ENCODE measurements at places on chromosomes 6 and 20. TPM values are rescaled to one million over a fixed set of nuclear protein-coding genes. Genes with fewer than 3 reads are reported as not detected.

The BPIFA1 gene
- not detected for total RNA-seq

The CAP2 gene
- 4.8 TPM for total RNA-seq

The CST4 gene
- not detected for total RNA-seq

The RCAN2 gene
- total RNA-seq, result 7.4 TPM

The AVP gene
- total RNA-seq, result not detected

The MEI4 gene
- not detected for total RNA-seq

The IL17F gene
- total RNA-seq, result not detected

The DLL1 gene
- 15.0 TPM for total RNA-seq

The KHDC1 gene
- total RNA-seq, result 1.1 TPM

The ATP6V1G2 gene
- total RNA-seq, result 0.95 TPM

The RSPH4A gene
- not detected for total RNA-seq

The MARCKS gene
- 101 TPM for total RNA-seq

The OLIG3 gene
- not detected for total RNA-seq

The CSTF1 gene
- 9.0 TPM for total RNA-seq

The GGTLC1 gene
- total RNA-seq, result not detected

The KCNS1 gene
- 0.64 TPM for total RNA-seq

The UST gene
- total RNA-seq, result 7.8 TPM

The SLC52A3 gene
- 35.9 TPM for total RNA-seq

The LST1 gene
- total RNA-seq, result 1.9 TPM

The ZNF165 gene
- 3.4 TPM for total RNA-seq

The ADGB gene
- total RNA-seq, result 28.7 TPM

The BTN2A1 gene
- 18.8 TPM for total RNA-seq

The TRIM26 gene
- 19.5 TPM for total RNA-seq

The FOXA2 gene
- 11.7 TPM for total RNA-seq

The PPIL6 gene
- 1.9 TPM for total RNA-seq

The DDO gene
- 21.9 TPM for total RNA-seq

The SLC16A10 gene
- 1.5 TPM for total RNA-seq

The UBR2 gene
- 52.7 TPM for total RNA-seq

The CPXM1 gene
- 0.95 TPM for total RNA-seq

The IP6K3 gene
- total RNA-seq, result 1.00 TPM

The HLA-DOB gene
- total RNA-seq, result not detected

The STMND1 gene
- 1.1 TPM for total RNA-seq

The SAMD3 gene
- total RNA-seq, result not detected

The COL11A2 gene
- 0.79 TPM for total RNA-seq

The FGD2 gene
- total RNA-seq, result 46.4 TPM

The RBCK1 gene
- total RNA-seq, result 152 TPM

The SPEF1 gene
- not detected for total RNA-seq

The PYGB gene
- total RNA-seq, result 366 TPM

The PGC gene
- total RNA-seq, result not detected

The MLN gene
- not detected for total RNA-seq

The DLK2 gene
- 0.95 TPM for total RNA-seq

The COL10A1 gene
- not detected for total RNA-seq

The GJA10 gene
- total RNA-seq, result not detected

The MCCD1 gene
- not detected for total RNA-seq

The HSPA1L gene
- total RNA-seq, result not detected

The EYA2 gene
- total RNA-seq, result 17.5 TPM

The DCDC2 gene
- 0.64 TPM for total RNA-seq

The STXBP5 gene
- total RNA-seq, result 99.5 TPM

The MDFI gene
- 2.2 TPM for total RNA-seq

The F13A1 gene
- total RNA-seq, result 25.4 TPM

The KIAA0408 gene
- 7.0 TPM for total RNA-seq

The ECT2L gene
- total RNA-seq, result not detected

The TNXB gene
- total RNA-seq, result 47.7 TPM
